ENCODE measurements at places on chromosomes 1 and 21. TPM values are rescaled to one million over a fixed set of nuclear protein-coding genes. Genes with fewer than 3 reads are reported as not detected.

DNA sequence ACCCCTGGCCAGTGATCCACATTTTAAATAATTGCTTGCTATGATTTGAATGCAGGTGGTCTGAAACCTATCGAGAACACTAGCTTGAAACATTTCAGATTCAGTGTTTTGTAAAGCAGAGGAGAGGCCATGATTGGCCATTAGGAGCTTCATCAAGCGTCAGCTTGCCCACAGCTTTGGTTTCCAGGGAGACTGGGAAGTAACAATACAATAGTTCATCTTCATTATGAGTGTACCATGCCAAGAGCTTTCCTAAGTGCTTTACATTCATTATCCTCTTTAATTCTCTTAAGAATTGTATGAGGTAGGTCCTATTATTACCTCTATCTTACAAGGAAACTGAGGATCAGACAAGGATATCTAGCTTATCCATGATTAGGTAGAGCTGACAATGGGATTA lies 27.7 kb upstream of the ATP5PO start:
- no peak for DNase-seq

Gene ANKRD45
- 0.24 TPM for total RNA-seq

DNA sequence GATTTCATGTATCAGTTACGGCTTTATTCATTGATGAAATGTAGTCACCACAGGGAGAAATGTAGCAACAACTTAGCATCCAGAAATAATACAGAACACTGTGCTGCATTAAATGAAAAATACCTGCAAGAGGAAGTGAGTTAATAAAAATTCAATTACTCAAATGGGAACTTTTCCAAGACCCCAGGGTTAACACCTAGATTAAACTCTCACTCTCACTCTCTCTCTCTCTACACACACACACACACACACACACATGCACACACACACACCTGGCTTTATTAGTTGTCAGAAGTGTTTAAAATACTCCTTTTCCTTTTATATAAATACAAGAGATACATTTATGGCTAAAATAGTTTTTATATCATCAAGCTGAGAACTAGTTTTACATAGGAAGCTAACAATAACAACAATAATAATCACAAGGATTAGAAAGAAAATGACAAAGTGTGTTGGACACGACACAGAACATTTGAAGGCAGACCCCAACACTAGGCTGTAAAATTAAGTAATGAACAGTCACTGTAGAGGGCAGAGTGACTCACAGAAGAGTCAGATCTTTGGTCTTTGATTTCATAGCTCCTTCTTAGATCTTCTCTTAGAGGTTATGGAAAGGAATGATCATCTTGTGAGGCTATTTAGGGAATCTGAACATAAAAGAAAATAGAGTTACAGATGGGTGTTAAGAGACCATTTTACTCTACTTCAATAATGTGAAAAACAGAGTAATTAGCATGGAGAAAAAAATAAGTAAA lies 1266.0 kb upstream of the ADGRL2 start:
- DNase-seq, result no peak

- no peak for DNase-seq
Observed at GRCh38 chr1:61254634-61255357, 172.4 kb downstream of the NFIA start.

DNA sequence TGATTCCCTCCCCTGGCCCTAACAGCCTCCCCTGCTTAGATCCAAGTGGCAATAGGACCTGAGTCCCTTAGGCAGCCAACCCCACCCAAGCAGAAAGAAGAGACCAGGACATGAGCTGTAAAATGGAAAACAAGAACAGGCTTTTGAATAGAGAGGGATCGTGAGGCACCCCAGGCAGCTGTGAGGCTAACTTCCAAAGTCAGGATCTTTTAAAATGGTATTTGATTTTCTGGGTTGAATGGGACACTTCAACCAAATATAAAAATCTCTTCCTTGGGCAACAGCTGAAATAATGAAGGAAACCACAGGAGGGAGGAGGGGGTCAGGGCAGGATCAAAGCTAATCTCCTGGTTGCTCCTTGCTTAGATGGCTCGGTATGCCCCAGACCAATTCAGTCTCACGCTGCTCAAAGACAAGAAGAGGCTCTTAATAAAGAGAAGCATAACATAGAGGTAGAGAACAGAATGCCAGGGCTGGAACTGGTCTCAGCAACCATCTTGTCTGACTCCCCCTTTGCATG lies 28.6 kb upstream of the AVPR1B start:
- DNase-seq, result no peak

DNA sequence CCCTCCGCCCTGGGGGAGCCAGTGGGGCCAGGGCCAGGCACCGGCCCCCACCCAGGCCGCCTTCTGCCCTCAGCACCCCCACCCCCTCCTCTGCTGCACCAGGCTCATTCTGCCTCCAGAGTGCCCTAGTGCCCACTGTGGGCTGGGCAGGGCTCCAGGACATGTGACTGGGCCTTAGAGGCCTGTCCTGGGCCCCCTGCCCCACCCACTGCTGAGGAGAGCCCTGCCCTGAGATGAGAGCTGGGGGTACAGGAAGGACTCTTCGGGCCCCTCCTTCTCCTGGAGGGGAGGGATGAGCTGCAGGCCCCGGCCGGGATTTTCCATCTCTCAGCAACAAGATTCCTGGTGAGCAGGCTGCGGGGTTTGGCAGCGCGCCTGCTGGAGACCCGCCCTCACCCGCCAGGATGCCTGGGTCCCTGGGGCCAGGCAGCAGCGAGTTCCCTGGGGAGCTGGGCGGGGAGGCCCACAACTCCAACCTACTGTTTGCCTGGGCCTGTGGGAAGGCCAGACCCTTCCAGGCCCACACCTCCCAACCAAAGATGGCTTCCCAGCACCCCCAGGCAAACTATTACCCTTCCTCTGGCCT lies 14.0 kb downstream of the AHDC1 start:
- DNase-seq, result peak; percentile 73

- no peak for DNase-seq
Observed at GRCh38 chr1:182175361-182175931, 113.9 kb upstream of the ZNF648 start.

- no peak for DNase-seq
Observed at GRCh38 chr1:222525951-222526350, 22.0 kb downstream of the HHIPL2 start.

Gene LRRC7
- total RNA-seq, result 3.0 TPM

GRCh38 chr21:17783481-17784179 lies 35.5 kb downstream of the C21orf91 start:
- DNase-seq, result no peak

DNA sequence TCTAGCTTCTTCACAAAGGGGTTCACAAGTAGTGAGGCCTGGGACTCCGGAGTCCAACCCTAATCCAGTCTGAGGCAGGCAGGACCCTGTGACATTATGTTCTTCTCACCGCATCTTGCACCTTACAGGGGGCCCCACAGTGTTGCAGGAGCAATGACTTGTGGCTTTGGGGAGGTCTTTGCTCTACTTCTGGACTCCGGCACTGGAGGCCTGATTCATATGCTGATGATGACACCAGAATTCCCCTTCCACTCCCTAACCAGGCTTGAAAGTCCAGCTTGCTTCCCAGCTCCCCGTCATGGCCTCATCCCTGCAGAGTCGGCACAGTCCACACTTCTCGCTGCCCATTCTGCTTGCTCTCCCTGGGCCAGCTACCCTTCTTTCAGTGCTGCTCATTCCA lies 96.3 kb upstream of the SLC44A3 start:
- DNase-seq, result no peak

Gene NIBAN1
- total RNA-seq, result 317 TPM

- no peak for DNase-seq
Observed at GRCh38 chr1:25624156-25624555, 7.6 kb downstream of the MAN1C1 start.

DNA sequence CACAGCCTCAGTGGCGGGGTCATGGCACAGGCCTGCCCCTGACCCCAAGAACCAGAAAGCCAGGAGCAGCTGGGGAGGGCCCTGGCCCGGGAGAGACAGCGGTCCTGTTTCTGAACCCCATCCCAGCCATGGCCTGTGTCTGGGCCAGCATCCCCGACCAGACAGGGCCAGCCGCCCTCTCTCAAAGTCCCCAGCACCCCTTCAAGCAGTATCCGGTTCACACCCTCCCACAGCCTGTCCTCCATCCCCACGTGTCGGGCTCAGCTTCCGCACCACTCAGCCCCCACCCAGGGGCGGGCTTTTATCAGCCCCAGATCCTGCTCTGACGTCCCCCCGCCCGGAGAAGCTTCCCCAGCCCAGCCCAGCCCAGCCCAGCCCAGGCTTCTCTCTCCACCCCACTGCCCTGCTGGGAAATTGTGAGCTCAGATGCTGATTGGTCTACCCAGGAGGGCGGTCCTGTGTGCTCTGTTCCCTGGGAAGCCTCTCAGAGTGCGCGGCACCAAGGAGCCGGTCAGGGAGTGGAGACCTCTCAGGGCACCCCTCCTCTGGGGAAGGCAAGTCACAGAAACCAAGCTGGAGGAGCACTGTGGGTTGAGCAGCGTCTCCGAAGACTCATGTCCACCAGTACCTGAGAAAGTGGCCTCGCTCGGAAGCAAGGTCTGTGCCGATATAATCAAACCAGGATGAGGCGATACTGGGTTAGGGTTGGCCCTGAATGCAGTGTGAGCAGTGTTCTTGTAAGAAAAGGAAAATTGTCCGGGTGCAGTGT lies 4.7 kb upstream of the FAAP20 start:
- peak; percentile 94 for DNase-seq

- DNase-seq, result no peak
Observed at GRCh38 chr1:53315456-53316423, 12.1 kb downstream of the LRP8 start.

DNA sequence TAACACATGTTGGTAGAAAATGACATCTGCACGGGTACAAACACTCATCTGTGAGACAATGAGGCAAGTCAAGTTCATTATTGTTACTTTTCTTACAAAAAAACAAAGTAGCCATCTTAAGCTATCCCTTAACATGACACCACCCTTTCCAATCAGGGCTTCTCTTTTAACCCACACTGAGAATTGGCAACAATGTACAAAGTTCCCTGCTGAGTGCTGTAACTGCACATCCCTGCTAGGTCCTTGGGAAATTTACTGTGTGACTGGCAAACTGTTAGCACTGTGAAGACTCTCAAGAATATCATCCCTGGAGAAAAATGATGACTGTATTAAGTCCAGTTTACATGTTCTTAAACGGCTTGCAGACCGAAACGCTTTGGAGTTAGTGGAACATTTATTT lies 185.8 kb upstream of the PLD5 start:
- DNase-seq, result no peak

Gene CNKSR1
- total RNA-seq, result 1.4 TPM

Gene LIN28A
- total RNA-seq, result not detected

Gene LCK
- total RNA-seq, result 0.51 TPM

Gene OR10X1
- total RNA-seq, result not detected

DNA sequence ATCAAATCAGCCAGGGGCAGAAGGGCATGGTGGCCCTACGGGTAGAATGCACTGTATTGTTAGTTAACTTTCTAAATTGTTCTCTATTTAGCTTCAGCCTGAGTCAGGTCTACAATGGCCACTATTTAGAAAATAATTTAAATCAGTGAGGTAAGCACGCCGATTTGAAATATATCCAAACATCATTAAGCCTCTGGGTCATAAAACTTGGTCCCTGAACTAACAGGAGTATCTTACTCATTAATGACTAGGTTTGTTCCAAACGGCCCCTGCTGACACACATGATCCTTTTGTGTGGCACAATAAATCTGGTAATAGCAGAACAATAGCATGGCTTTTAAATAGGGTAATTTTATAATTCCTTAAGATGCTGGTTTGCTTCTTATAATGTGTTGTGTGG lies 48.4 kb downstream of the STX6 start:
- no peak for DNase-seq

Gene AGMAT
- 0.11 TPM for total RNA-seq

Gene AK5
- 0.38 TPM for total RNA-seq

Gene PIK3R3
- total RNA-seq, result 26.9 TPM

- DNase-seq, result no peak
Observed at GRCh38 chr1:236282425-236282716, 613 bp upstream of the ERO1B start.

GRCh38 chr21:45591619-45592207 lies 49.5 kb upstream of the SLC19A1 start:
- DNase-seq, result no peak

GRCh38 chr1:101137144-101138126 lies 99.4 kb upstream of the S1PR1 start:
- no peak for DNase-seq

Gene F13B
- not detected for total RNA-seq

- DNase-seq, result no peak
Observed at GRCh38 chr1:205733438-205734175, 16.4 kb downstream of the NUCKS1 start.

Gene OR2G6
- not detected for total RNA-seq

GRCh38 chr1:190196020-190196419 lies 281.6 kb downstream of the BRINP3 start:
- no peak for DNase-seq

Gene SELL
- total RNA-seq, result 0.89 TPM

DNA sequence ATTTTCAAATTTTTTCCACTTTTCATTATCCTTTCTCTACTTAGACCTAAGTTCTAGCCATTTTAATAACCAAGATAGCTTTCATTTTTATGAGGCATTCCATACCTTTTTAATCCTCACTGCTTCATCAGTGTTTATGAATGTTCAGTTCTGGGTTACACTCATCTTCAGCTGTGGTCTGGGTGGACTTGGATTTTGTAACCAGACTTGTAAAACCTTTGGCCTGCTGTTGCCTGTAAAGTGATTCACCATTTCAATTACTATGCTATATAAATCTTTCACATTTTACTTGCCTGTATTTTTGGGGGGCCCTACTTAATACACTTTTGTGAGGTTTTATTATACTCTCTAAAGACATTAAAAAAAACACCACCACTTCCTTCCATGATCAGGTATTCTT lies 46.2 kb downstream of the USP25 start:
- DNase-seq, result no peak

- no peak for DNase-seq
Observed at GRCh38 chr1:217088521-217089284, 365.5 kb upstream of the ESRRG start.

- DNase-seq, result peak; percentile 83
Observed at GRCh38 chr1:59393211-59394180, 96.6 kb downstream of the FGGY start.

Gene TBX15
- 0.43 TPM for total RNA-seq

DNA sequence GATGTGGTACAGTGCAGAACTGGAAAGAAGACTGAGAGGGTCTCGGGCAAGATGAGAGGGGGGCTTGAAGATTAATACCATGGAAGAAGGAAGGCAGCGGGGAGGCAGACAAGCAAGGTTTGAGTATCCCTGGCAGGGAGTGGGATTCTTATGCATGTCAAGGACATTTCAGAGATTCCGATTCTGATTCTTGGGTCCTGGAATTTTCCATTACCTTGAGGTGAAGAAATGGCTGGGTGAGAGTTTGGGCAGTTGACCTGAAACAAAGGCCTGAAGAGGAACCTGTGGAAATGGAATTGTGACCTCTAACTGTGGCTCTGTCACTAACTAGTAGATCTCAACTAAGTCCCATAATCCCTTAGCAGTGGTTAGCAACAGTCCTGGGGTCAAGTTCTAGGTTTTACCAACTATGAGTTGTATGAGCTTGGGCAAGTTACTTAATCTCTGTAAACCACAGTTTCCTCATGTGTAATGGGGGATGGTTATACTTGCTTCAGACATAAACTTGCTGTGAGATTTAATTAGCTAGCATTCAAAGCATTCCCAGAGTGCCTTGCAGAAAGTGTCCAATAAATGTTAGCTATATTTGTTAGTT lies 8.6 kb upstream of the ACTN2 start:
- DNase-seq, result no peak

Gene TMPRSS15
- total RNA-seq, result not detected

Gene EPHA8
- total RNA-seq, result not detected
